ENCODE measurements at places on chromosomes 5 and 9.
A peak's percentile ranks its signal among the peaks of the same experiment; 100 is the strongest.

- no peak for DNase-seq
Observed at GRCh38 chr9:85332487-85332886, 409.3 kb downstream of the AGTPBP1 start.

- no peak for DNase-seq
Observed at GRCh38 chr5:139374909-139375308, 8.2 kb downstream of the SLC23A1 start.

- no peak for DNase-seq
Observed at GRCh38 chr5:149118463-149118862, 22.8 kb upstream of the ABLIM3 start.

DNA sequence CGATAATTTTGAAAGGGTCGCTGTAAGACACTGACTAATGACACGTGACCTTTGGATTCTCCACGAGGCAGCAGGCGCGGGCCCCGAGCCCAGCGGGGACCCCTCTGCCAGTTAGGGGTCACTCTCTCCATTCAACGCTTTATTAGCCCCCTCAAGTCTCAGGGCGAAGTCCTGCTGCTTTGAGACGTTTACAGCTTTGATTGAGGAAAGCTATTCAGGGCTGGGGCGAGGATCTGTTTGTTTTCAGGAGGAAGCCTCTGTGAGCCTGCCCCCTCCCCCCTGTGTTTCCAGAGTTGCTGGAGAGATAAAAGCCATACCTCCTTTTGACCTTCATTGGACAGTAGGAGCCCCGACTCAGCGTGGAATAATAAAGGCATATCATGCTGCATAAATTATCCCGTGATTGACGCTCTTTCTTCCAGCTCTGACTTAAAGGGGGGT is 31.4 kb upstream of the MSX2 start:
- DNase-seq = no peak

DNA sequence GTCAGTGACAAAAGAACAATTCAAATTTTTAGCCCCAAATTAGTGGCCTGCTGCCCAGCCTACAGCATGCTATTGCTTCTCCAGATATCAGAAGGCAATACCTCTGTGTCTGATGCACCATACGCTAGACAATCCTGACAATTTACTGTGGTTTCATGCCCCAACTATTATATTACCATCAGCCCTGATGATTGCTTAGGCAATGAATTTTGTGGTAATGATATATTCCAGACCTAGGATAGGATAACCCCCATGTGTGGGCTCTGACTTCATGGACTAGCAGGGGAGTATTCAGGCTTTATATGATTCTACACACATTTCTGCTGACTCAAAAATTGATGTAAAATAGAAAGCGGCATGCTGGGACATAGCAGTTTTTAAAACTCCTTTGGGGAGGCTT is 168.7 kb upstream of the FST start:
- DNase-seq = no peak

DNA sequence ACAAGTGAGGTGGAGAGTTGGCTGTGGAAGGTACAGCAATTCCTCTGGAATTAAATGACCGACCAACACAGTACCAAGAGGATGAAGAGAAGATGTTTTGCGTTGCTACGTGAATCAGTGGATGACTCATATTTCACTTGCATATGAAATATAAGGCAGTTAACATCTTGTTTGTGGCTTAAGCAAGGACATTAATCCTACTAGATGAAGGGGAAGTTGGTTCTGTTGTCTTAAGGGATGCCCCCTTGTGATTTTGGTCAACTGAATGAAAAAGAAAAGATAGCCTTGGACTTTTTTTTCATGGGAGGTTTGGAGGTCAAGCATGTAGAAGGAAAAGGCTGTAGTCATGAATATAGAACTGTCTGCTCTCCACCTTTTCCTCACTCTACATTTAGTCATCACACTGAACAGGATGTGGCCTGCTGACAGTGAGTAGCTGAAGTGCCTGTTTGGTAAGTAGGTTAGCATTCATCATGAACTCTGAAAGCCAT is 33.9 kb downstream of the VLDLR start:
- DNase-seq = peak; percentile 3

GRCh38 chr5:6510973-6511372 is 62.3 kb downstream of the UBE2QL1 start:
- DNase-seq = no peak

DNA sequence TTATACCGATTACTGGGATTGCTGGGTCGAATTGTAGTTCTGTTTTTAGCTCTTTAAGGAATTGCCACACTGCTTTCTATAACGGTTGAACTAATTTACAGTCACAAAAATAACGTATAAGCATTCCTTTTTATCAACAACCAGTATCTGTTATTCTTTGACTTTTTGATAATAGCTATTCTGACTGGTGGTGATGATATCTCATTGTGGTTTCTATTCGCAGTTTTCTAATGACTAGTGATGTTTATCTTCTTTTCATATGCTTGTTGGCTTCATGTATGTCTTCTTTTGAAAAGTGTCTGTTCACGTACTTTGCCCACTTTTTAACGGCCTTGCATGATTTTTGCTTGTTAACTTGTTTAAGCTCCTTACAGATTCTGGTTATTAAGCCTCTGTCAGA is 74.4 kb downstream of the FAM174A start:
- no peak for DNase-seq

DNA sequence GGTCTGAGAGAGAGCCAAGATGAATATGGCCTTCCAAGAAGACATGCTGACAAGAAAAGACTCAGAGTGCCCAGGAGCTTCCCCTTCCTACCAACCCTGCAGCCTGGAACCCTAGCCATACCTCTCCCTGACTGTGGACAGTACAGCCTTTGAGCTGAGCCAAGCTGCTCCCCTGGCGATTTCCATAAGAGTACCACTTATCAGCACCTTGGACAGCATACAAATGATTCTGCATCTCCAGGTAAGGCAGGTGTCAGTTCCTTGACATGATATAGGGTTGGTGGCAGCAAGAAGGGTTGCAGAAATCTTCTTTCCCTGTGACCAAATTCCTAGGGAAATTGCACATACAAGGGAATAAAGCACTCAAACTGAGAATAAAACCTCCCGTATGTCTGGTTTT is 58.3 kb downstream of the MFAP3 start:
- DNase-seq = no peak

GRCh38 chr9:132239999-132240840 is 78.4 kb downstream of the NTNG2 start:
- no peak for DNase-seq

DNA sequence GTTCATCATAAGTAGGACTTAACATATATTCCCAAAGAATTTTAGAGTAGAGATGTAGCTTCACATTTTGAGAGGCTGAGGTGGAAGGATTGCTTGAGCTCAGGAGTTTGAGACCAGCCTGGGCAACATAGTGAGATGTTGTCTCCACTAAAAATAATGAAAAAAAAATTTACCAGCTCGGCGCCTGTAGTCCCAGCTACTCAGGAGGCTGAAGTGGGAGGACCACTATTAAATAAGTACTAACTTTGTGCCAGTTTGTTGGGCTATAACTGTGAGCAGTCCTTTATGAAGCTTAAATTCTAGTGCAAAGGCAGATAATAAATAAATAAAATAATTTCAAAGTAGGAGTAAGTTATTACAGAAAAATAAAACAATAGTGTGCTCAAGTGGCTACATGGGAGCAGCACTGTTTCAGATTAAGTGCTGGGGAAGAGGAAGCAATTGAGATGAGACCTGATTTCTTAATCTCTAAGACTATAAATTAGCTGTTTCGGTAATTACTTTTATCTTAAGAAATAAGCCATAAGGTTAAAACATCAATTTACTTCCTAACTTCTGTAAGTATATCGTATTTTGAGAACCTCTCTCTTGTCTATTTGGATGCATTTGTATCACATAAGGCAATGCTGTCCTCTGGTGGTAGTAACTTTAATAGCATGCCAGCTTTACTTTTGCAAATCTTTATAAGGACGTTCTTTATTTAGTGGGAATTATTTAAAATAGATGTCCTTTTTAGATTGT is 98.9 kb downstream of the CSNK1G3 start:
- no peak for DNase-seq

- no peak for DNase-seq
Observed at GRCh38 chr9:33125461-33125860, 41.7 kb downstream of the B4GALT1 start.

DNA sequence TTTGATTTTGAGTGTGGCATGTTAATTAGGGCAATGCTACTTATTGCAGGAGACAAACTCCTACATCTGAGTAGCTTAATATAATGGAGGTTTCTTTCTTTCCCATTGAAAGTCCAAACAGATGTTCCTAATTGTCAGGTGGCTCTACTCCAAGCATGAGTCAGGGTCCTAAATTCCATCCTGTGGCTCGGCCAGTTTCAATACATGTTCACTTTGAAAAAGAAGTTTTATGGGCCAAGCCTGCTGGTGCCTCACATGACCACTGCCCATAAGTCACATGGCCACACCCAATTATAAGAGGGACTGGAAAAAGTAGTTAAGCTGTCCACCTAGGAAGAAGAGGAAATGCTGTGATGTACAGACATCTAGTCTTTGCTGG is 170.4 kb downstream of the ARRDC3 start:
- no peak for DNase-seq

DNA sequence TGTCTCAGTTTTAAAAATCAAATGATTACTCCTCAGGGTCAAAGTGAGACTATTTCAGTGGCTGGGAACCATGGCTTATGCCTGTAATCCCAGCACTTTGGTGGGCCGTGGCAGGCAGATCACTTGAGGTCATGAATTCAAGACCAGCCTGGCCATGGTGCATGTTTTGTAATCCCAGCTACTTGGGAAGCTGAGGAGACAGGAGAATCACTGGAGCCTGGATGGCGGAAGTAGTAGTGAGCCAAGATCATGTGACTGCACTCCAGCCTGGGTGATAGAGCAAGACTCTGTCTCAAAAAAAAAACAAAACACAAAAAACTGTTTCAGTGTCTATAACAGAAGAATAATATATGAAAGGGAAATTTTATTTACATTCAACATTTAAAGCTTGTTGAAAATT is 182.9 kb downstream of the ARHGEF28 start:
- no peak for DNase-seq

DNA sequence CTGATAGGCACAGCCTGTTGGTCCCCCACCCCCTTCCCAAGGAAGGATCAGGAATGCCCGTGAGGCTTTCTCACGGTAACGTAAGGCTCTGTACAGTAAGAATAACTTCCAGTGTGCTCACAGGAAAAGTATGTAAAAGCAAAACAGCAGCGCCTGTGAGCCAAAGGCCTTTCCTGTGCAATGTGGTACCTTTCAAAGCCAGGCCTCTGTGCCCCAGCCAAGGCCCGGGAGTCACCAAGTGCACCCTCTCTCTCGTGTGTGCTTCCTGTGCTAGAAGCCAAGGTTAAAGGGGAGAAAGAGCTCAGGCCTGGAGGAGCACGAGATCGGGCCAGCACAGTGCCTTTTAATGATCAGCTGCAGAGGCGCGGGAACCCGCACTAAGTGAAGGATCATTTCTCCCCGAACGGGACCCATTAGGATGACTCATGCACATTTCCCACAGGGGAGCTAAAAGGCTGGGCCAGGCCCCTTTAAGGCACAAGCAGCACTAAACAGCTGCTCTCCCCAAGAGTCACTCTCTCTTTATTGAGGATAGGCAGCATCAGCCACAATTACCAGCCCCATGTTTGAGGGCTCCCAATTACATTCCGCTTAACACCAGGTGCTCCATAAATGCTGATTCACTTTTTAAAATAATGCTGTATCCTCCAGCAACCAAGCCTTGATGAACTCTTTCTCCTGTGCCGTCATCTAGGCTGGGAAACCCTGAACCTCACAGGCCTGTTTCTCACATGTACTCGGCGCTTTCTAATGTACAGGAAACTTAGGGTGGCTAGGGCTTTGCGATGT is 42.8 kb downstream of the SHB start:
- DNase-seq = no peak

DNA sequence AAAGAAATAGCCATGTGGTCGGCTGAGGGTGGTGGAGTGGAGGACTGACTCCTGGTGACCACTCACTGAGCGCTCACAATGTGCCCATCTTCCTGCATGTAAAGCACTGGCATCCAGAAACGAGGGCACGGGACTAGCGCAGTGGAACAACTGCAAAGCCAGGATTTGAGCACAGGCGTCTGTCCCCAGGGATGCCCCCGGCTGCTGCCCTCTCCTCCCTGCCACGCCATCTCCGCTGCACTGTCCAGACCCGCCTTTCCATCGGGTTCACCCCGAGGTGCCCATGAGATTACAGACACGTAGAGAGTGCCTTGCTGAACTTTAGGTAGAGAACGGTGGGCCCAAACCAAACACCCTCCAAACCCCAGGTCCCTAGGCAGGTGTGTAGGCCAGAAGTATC is 44.7 kb downstream of the PRRT1B start:
- no peak for DNase-seq

DNA sequence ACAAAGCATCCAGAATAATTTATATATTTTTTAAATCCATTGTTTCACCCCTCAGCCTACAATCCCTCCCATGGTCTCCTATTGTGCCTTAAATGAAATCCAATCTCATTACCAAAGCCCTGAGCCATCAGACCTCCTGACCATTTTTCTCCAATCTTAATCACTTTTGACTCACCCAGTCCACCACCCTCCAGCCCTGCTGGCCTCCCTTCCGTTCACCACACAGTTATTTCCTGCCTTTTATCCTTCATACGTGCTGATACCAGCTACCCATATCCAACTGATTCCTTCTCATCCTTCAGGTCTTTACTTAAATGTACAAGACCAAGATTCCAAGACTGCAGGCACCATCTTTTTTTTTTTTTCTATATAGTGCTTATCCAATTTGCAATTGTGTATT is 1026.7 kb upstream of the DMAC1 start:
- DNase-seq = no peak

DNA sequence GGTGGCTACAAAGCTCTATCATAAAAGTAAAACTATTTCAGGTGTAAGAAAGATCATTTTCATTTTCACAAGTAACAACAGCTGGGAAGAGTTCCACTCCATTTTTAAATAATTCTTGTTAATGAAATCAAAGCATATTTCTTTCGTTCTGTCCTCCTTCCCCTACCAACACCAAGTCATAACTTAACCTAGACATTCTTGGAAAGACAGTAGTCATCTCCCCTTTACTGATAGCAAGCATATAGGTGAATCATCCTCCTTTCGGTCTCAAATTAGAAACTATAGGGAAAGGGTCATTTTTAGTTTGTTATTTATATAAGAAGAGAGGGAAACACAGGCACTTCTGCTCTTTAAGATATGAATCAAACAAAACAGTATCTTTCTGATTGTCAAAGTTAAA is 38.2 kb downstream of the MPDZ start:
- DNase-seq = no peak

DNA sequence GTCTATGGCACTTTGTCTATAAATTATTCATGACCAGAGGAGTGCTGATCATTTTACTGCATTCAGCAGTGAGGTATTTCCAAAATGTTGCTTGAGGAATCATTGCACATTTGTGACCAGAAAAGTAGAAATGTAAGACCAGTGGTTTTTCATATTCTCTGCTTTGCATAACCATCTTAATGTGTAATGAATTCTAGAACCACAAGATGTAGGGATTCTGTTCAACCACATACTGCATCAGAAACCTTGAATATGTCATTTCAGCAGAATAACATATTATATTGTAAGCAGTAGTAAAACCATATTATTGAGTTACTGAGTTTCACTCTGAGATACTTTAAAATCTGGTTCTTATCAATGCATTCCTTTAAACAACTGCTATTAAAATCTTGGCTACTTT is 1243.4 kb downstream of the MAT2B start:
- DNase-seq = no peak

- DNase-seq = no peak
Observed at GRCh38 chr9:107309271-107309670, 26.2 kb downstream of the RAD23B start.

Measured in stimulated activated CD8-positive, alpha-beta memory T cell treated with anti-CD3 and anti-CD28 coated beads, Interleukin-4, amount 100 ng/mL, for 1 hour (primary cell).